ENCODE measurements at places on chromosomes 2 and 18.

- DNase-seq, result no peak
These were observed 206.2 kb upstream of the COPS8 start for GRCh38 chr2:236879416-236879963.

DNA sequence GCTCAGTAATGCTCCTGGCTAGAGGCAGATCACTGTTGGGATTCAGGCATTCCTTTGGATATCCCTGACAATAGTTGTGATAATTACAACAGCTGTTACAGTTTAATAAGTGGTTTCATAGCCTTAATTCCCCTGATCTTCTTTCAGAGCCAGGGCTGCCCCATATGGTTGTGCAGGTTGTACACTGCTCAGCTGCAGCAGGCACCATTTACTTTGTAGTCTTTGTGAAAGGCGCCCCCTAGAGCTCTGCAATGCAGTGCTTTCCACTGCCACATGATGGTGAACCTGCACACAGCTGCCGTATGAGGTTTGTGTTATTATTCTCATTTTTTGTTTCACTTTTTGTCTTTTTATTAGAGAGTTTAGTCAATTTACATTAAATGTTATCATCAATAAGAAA is 239.1 kb downstream of the KCNS3 start:
- DNase-seq, result peak; percentile 43

DNA sequence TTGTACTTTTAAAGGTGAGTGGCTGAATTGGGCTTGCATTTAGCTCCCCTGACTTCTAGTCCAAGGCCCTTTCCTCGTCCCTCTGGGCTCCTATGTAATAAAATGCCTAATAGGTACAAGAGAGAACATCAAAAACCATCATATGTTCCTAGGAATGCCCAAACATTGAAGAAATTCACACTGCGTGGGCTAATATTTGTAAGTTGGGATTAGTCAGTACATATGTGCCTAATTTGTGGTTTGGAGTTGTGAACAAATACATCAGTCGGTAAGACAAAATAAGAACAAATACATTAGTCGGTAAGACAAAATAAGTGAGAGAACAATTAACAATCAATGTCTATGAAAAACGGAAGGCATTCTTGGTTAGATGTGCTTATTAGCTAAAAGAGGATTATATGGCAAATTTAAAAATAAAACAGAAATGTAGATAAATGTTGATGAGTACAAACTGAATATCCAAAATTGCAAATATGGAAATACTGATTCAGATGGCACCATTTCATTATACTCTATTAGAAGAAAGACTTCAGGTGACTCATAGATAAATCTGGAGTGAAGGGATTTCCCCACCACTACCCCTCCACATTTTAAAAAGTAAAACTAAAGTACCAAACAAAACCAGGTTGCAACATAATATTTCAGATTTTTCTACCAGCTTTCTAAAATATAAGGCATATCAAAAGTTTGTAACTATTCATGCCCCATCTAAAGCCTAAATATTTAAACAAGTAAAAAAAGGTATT is 325.4 kb downstream of the ZEB2 start:
- no peak for DNase-seq

GRCh38 chr2:25341011-25341727 is 556 bp downstream of the DNMT3A start:
- no peak for DNase-seq

DNA sequence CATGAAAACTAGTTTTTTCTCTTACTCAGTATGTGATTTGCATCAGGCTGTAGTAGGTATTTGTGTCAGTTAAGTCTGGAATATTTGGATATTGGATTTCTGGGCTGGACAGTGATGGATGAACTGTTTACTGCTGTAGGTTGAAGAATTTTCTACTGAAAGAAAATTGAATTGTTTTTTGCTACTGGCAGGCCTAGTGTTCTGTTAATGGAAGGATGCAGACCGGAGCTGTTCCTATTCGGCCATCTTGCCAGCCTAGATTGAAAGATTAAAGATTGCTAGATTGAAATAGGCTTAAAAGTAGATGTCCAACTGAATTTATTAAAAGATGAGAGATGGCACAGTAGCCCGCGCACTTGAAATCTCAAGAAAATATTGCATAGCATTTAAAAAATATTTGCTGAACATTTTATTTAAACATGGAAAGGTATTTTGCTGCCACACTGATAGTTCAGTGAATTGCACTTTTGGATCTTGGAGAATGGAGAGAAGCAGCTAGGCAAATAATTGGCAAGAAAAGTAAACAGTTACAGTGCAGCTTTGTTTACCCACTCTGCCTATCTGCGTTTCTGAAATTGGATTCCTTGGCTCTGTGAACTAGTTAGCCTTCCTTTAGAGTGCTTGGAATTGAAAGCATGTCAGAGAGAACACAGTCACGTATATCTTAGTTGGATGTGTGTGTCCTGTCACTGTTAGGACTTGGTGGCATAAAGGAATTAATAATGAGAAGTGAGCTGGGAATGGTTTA is 54.1 kb downstream of the EPB41L5 start:
- no peak for DNase-seq

DNA sequence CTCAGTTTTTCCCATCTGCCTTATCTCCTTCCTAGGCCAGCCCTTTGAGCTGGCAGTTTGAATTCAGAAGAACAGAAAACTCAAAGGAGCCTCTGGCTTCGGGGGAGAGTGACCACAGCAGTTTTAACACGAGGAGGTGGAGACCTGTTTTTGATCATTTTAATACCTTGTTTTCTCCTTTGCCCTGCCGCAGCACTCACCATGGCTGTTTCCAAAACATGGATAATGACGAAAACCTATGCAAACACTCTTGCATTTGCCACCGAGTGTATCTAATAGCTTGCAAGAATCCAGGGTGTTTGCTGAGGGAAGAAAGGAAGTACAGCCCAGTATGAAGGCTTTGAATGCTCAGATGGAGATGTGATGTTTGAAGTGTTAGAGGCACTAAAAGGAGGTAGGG is 167.1 kb downstream of the PRKCE start:
- DNase-seq, result no peak

GRCh38 chr2:30984148-30984547 is 154.1 kb downstream of the GALNT14 start:
- DNase-seq, result no peak

DNA sequence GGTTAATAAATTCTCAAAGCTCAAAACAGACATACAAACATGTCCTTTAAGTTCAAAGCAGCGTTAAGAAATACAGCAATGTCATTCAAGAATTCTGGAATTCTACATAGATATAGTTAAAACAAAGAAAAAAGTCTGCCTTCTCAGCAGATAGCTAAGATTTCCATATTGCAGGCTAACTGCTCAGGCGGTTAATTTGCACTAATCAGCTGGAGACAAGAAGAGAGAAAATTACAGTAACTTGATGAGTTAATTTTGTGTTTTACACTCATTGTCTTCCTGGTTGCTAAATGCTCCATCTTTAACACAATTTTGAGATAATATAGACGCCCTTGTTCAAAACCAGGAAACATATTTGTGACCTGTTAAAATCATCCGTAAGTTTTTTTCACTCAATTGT is 1012.0 kb downstream of the LRP1B start:
- DNase-seq, result no peak

GRCh38 chr2:6993229-6993640 is 76.0 kb downstream of the RNF144A start:
- no peak for DNase-seq

GRCh38 chr18:49854681-49855080 is 41.3 kb upstream of the ACAA2 start:
- DNase-seq, result no peak

GRCh38 chr18:62847081-62847480 is 131.7 kb downstream of the PHLPP1 start:
- DNase-seq, result peak; percentile 40

GRCh38 chr2:122236152-122236874 is 480.9 kb downstream of the TSN start:
- no peak for DNase-seq

DNA sequence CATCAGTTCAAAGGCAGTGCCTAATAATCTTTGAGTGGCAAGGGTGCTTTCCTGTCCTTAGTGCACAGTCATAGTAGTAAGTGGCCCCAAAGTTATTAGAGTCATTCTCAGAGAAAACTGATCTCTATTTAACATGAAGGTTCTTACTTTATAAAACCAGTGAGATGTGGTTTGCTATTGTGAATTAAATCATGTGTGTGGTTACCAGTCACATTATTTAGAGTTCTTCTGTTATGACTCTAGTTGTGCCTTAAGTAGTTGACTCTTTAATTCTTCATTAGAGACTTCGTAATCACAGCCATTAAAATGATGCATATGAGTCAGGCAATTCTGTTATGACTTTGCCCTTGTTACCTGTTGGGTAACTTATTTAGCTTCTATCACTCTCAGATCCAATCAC is 1392.9 kb upstream of the ACVR2A start:
- no peak for DNase-seq

DNA sequence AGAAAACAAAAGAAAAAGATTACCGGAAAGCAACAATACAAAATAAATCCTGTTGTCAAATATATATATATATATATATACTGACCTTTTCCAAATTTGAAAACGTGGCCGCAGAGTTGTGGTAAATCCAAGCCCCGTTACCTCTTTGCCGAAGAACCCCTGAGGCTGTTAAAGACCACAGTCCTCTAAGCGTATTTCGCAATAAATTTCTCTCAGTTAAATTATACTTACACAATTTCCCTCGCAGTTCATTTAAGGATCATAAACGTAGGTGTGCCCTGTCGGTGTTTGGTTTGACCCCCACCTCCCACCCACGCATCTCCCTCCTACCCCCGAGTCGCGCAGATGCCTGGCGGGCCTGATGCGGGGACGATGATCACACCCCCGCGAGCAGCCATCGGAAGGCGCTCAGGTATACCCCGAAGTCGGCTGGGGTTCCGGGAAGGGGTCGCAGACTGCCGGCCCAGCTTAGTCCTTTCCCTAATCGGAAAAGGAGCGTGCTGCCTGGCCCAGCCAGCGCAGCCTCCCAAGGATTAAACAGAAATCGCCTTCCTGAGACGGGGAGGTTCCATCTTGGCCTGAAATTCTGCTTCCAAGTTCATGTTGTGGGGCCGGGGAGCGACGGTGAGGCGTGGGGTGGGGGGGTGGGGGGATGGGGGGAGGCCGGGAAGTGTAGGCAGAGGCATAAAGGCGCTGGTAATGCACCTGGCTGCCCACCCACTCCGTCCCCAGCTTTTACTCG is 2.9 kb upstream of the MEIS1 start:
- DNase-seq, result peak; percentile 46

- DNase-seq, result no peak
These were observed 79.4 kb downstream of the DNMT3A start for GRCh38 chr2:25262288-25262687.

DNA sequence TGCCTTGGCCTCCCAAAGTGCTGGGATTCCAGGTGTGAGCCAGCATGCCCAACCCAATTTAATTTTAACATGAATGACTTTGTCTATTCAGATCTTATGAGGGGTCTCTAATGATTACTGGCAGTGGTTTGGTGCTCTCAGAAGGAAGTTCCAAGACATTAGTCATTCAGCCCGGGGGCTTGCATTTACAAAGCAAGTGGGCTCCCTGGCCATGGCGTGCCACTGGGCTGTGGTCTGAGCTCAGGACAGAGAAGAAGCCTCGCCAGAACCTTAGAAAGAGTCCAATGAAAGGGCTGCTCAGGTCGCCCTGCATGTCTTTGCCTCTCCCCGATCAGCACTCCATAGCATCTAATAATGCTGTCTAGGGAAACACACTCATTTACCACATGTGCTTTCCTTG is 182.6 kb upstream of the CHAC2 start:
- no peak for DNase-seq

GRCh38 chr18:57353940-57354461 is 1.6 kb downstream of the ST8SIA3 start:
- DNase-seq, result peak; percentile 94

GRCh38 chr2:128308889-128309279 is 9.8 kb downstream of the HS6ST1 start:
- DNase-seq, result no peak

GRCh38 chr18:22935431-22935830 is 2.3 kb downstream of the RBBP8 start:
- DNase-seq, result peak; percentile 38

DNA sequence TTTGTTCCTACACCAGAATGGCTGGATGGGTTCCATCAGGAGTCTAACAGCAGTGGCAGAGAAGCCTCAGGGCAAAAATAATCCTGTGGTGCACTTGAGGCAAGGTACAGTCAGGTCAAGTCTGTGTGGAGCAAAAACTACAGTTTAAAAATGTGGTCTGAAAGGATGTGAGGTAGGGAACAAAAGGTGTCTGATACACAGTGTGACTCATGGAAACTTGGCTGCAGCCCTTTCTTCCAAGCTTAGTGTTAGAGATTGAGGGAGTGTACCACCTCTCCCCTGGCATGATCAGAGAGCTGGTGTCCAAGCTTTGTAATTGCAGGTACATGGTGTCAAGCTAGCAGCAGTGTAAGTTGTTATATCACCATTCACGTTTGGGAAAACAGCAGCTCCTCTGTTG is 8.9 kb downstream of the ANKAR start:
- no peak for DNase-seq

GRCh38 chr2:80459028-80459427 is 154.5 kb upstream of the LRRTM1 start:
- DNase-seq, result no peak

- no peak for DNase-seq
These were observed 52.5 kb upstream of the SLC14A2 start for GRCh38 chr18:45562567-45563479.

- DNase-seq, result peak; percentile 58
These were observed 1.4 kb upstream of the PLCL1 start for GRCh38 chr2:197803033-197803444.
